ENCODE measurements at places on chromosomes 7 and 10.

- DNase-seq: no peak
Measured at GRCh38 chr10:6406220-6407033, 173.6 kb downstream of the PRKCQ start.

GRCh38 chr7:106010866-106011265 lies 47.8 kb downstream of the CDHR3 start:
- DNase-seq: no peak

DNA sequence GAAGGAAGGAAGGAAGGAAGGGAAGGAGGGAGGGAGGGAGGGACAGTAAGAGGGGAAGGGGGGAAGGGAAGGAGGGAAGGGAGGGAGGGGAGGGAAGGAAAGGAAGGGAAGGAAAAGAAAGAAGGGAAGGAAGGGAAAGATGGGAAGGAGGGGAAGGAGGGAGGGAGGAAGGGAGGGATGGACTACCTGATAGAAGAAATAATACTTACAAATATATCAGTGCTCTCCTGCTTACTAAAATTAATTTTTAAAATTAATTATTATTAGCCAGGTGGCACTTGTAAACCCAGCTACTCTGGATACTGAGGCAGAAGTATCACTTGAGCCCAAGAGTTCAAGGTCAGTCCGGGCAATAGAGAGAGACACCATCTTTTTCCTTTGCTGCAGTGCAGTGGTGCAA lies 18.5 kb downstream of the ZC3HC1 start:
- no peak for DNase-seq

GRCh38 chr7:156892081-156892800 lies 742 bp downstream of the LMBR1 start:
- DNase-seq: peak; percentile 60

DNA sequence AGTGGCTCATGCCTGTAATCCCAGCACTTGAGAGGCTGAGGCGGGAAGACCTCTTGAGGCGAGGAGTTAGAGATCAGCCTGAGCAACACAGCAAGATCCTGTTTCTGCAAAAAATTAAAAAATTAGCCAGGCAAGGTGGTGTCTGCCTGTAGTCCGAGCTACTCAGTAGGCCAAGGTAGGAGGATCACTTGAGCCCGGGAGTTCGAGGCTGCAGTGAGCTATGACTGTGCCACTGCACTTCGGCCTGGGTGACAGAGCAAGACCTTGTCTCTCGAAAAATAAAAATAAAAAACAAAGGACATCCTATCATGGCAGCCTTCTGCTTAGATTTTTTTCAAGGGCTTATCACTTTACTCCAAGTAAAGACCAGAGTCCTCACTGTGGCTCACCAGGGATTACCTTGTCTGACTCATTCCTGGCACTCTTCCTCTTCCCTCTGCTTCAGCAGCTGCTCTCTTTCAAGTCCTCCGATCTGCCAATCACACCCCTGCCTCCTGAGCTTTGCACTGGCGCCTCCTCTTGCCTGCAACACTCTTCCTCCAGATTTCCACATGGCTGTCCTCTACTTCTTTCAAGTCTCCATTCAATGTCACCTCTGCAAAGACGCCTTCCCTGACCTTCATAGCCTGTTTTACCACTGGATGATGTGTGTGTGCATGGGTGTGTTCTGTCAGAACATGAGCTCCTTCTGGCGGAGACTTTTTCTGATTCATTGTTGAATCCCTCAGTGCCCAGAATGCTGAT lies 7.7 kb downstream of the PRTFDC1 start:
- DNase-seq: no peak

DNA sequence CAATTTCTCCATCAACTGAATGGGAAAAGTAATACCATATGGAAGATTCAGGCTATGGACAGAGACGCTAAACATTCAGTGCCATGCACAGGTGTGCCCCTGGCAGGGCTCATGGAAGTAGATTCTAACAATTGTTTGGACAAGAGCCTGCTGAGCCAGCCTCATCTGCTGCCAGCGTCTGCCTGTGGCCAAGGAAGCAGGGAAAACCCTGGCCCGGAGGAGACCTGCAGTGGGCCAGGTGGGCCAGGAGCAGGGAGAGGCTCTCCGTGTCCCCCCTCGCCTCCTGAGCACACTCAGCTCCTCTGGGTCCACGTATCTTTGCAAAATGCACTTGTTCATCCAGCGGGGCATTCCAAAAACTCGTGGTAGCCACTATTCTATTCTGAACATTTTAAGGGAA lies 130.1 kb downstream of the TCERG1L start:
- DNase-seq: no peak

- DNase-seq: no peak
Measured at GRCh38 chr7:90320801-90321494, at the start of gene FAM237B. FAM237B (minus strand) TSS chr7:90321304; CDS start chr7:90319748, 1,556 bp downstream.

DNA sequence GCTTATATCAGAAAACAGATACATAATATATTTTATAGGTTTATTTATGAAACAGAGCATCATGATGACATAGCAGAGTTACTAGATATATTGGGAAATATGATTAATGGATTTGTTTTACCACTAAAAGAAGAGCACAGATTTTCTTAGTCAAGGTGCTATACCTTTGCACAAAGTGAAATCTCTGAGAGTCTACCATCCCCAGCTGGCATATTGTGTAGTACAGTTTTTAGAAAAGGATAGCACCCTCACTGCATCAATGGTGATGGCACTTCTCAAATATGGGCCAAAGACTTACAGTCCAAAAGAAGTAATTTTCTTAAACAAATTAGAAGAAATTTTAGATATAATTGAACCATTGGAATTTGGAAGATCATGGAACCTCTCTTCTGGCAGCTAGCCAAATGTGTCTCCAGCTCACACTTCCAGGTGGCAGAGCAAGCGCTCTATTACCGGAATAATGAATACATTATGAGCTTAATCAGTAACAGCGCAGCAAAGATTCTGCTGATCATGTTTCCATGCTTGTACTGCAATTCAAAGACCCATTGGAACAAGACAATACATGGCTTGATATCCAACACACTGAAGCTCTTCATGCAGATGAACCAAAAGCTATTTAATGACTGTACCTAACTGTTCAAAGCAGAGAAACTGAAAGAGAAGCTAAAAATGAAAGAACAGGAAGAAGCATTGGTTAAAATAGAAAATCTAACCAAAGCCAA lies 21.9 kb upstream of the CREB3L2 start:
- no peak for DNase-seq

DNA sequence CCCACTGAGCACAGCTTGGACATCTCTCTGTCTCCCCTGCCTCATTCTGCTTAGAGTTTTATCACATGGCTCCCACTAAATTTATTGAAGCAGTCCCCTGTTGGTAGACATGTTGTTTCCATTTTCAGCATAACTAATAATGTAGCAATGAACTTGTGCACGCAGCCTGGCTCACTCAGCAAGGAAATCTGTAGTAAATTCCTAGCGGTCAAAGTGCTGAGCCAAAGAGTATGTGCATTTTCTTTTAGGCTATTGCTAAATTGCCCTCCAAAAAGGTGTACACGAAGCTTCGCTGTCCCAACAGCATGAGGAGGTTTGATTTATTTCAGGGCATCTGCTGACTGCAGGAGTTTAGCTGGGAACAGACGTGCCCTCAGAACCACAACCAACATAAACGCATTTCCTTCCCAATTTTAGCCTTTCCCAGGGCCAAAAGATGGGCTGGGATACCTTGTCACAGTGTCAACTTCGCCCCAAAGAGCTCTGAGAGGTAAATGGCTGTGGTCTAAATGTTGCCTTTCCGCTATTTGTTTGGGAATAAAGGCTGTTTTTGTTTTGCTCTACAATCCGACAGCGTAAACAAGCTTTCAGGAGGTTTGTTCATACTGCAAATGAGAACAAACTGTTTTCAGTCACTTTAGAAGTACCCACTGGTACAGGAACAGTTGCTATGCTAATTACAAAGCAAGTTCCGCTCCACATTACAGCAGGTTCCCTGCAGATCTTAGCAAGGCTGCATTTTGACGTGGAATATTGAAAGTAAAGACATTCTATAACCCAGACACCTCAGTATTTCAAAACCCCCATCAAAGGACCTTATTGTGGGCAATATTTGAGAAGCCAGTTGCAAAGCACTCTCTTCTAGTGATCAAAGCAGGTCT lies 16.8 kb downstream of the VSIR start:
- DNase-seq: no peak

DNA sequence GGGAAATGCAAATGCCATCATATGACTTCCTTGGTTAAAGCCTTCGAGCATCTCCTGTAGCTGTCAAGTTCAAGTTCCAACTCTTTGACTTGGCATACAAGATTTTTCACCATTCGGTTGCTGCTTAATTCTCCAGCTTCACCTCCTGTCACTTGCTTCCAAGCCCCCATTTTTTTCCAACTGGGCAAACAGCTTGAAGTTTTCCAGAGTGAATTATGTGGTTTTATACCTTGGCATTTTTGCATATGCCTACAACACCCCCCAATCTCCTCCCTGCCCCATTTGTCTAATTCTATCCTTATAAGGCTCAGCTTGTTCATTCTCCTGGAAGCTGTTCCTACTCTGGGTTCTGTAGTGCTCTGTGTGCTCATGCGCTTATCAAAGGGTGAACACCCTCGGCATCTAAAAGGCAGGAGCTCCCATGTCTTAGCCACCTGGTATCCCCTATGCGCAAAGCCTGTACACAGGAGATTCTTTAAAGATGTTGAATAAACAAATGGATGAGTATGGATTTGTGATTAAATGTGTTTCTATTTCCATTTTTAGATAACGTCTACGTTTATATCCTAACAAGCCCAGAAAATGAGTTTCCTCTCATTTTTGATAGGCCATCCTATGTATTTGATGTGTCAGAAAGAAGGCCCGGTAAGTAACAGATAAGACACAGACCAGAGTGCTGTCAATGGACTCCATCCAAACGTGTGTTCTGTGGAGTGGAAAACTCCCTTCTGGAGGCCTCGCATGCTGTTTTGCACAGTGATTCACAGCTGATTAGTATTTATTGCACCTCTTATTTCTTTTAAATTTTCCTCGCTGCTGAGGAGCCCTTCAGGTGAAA lies 52.5 kb downstream of the CDHR3 start:
- peak; percentile 24 for DNase-seq

GRCh38 chr7:149774237-149775175 lies 1.1 kb upstream of the ZNF467 start:
- DNase-seq: peak; percentile 49

GRCh38 chr10:93613126-93613525 lies 789 bp downstream of the PDE6C start:
- no peak for DNase-seq

DNA sequence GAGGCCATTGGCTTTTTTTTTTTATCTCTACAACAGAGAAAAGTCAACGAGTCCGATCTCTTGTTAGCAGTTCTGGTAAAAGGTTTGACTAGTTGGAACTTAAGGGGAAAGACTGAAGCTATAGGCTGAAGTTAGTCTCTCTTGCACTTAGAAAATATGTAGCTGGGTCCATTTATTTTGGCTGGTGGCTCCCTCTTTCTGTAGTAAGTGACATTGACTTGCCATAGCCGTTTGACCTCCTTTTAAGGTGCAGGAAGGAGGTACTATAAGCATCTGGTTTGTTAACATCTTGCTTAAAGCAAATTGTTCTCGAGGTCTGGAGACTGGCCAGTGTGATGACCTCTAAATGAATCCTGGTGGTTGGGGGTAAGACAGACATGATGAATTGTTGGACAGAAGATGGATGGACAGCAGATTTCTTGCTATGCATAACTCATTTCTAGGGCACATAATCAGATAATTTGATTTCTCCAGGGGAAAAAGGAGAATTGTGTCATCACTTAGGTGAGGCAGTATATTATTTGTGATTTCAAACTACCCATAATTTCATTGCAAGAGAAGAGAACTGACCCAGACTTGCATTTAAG lies 356.3 kb upstream of the GALNT17 start:
- DNase-seq: no peak

DNA sequence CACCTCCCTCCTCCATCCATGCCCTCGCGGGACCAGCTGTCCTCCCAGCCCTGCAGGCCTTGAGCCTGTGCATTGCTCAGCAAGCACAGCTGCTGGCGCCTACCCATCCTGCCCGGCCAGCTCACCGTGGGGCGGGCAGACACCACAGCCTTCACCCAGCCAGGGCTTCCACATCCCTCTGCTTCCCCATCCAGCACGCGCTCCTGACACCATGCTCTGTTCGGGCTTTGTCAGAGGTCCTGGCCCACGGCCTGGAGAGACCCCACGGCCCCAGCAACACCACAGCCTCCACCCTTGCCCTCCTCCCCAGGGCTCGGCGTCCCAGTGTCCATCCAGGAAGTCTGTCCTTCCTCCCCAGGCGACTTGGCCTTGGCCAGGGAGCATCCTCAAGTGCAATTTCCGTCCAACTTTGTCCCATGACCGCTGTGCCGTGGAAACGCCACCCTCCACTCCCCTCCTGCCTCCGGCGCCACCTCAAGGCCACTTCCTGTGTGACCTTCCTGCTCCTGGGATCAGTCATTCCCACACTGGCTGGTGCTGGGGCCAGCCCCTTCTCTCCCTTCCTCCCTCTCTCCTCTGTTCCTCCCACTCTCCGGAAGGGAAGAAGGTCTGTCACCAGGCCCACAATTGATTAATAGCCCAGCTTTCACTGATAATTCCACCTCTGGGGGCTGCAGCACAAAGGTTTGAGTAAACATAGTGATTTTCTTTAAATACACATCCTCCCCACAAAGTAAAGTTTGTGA lies 71.5 kb upstream of the SMNDC1 start:
- DNase-seq: no peak

DNA sequence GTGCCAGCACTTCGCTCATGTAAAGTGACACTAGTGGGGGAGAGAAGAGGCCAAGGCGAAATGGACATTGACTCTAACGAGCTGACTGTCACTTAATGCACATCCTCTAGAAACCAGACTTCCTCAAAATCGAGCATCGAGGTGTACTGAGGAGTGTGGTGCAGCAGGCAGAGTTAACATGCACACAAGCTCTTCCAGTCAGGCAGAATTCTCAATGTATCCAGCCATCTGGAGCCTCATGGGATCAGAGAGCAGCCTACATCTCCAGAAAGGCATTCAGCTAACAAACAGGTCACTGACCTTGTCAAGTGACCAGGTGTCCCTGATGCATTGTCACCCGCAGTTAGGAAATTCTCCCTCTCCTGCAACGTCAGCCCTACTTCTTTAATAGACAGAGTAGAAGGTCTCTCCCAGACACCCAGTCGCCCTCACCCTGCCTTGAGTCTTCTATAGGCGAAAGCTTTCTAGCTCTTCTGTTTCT lies 259.8 kb upstream of the AOAH start:
- no peak for DNase-seq

GRCh38 chr7:87398446-87398845 lies 53.0 kb downstream of the CROT start:
- no peak for DNase-seq

- DNase-seq: peak; percentile 4
Measured at GRCh38 chr10:95290461-95291364, at the start of gene PDLIM1. PDLIM1 (minus strand) TSS chr10:95291003; CDS start chr10:95290915, 88 bp downstream.

GRCh38 chr10:29608476-29609301 lies 26.1 kb downstream of the SVIL start:
- no peak for DNase-seq

All from DMS79 treated with DMSO at 0.1 percent for 48 hours (cell line).